NCI-H187 (cell line): ENCODE measurements at places on chromosomes 7 and 10.

- DNase-seq: no peak
Measured at GRCh38 chr7:55527307-55527706, 45.0 kb downstream of the VOPP1 start.

DNA sequence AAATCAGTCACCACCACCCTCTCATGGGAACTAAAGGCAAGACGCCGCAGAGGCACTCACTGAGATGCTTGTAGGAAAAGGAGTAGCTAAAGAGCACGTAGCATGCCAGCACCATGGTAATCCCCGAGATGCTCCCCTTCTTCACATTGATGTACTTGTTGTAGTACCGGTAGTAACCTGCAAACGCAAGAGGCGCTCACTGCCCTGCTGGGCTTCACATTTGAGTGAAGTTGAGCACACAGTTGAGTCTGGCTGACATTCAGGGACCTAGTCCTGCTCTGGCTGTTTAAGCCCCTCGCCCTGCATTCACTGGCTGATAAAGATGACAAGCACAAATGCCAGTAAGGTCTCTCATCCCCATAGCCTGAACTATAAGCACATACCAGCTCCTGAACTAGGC is 6.9 kb downstream of the ATP5MF start:
- no peak for DNase-seq

GRCh38 chr10:100496567-100496966 is 23.1 kb downstream of the SEC31B start:
- no peak for DNase-seq

GRCh38 chr10:70827086-70827757 is 11.5 kb downstream of the SGPL1 start:
- no peak for DNase-seq

DNA sequence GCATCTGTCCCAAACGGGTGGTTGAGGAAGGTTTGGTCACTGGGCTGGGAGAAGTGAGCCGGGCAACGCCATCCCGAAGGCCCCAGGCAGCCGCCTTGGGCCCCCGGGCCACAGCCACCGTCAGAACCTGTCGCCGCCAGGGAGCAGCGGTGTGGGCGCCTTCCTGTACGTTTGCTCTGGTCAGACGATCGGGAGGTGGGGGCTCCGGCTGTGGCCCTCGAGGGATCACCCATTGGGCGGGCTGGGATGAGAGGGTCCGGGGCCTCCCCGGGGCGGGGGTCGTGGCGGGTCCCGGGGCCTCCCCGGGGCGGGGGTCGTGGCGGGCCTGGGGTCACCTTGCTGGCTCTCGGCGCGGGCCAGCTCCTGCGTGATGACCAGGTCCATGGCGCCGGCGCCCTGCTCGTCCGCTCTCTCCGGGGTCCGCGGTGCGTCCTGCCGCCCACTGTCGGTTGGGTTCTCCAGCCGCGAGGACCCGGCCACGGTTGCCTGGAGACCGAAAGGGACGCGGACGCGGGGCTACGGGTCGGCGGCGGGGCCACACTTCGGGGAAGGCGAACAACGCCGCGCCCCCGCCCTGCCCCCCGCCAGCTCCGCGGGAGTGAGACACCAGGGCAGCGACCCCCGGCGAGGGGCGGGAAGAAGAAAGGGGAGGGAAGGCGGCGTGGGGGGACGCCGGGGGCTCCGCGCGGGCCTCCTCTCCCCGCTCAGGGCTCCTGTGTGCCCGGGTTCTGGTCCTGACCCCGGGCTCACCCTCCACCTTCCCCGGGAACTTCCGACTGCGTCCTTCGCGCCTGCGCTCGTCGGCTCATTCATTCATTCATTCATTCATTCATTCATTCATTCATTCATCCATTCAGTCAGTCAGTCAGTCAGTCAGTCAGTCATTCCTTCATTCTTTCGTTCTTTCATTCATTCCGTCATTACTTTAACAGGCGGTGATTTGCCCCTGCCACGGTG is at the start of gene CFAP46:
CFAP46 (minus strand) TSS at position 470 of the 957 bp plus-strand sequence; CDS start at position 384, 86 bp downstream.
- no peak for DNase-seq
